ENCODE measurements at places on chromosomes 12 and 14.
A peak's percentile ranks its signal among the peaks of the same experiment; 100 is the strongest.

GRCh38 chr12:127552838-127553237, 714.1 kb upstream of the TMEM132C start:
- DNase-seq: no peak

DNA sequence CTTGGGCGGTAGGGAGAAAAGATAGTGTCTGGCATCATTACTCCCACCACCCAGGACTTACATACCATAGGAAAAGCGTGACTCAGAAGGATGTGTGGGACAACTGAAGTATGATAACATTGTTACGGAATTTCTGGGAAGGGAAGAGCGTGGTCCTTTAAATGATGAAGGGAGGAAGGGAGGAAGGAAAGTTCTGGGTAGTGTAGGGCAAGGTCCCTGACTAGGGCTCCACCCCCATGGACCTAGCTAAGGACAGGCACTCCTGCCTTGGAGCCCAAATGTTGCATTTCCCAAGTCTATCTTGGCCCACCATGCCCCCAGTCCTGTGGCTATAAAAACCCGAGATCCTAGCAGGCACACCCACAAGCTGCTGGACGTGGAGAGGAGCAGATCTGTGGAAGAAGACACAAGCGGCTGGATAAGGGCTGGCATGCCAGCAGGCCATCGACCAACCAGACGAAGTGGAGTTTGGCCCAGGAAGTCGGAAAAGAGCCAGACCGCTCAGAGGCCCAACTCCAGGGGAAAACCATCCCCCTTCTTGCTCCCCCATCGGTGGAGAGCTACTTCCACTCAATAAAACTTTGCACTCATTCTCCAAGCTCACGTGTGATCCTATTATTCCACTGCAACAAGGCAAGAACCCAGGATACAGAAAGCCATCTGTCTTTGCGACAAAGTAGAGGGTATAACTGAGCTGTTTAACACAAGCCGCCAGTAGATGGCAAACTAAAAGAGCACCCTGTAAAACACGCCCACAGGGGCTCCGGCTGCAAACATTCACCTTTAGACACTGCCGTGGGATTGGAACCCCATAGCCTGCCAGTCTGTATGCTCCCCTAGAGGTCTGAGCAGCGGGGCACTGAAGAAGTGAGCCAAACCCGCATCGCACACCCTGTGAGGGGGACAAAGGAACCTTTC, 23.0 kb upstream of the RAB21 start:
- no peak for DNase-seq

- peak; percentile 46 for DNase-seq
These were observed at the start of gene DHRS4 for GRCh38 chr14:23953464-23954278. Gene DHRS4, plus strand, starts transcription at chr14:23953770. Its CDS starts 19 bp downstream, at chr14:23953789.

DNA sequence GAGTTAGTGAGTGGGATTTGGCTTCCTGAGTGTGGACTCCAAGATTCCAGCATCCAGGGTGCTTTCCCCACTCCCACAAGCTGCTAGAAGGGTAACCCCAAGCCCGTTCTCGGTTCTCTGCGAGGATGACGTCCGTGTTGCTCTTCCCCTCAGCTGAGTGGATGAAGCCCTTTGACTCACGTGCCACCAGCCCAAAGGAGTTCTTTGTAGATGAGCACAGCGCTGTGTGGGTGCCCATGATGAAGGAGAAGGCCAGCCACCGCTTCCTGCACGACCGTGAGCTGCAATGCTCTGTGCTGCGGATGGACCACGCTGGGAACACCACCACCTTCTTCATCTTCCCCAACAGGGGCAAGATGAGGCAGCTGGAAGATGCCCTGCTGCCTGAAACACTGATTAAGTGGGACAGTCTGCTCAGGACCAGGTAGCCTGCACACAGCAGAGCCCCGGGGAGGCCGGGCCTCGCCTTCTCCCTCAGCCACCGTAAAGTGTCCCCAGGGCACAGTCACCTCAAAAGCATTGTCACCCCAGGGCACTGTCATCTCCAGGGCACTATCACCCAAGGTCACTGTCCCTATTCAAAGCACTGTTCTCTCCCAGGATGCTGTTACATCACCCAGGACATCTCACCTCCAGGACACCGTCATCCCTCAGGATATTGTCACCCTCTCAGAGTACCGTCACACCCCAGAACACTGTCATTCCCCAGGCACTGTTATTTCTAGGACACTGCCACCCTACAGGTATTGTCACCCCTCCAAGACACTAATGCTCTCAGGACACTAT, 31.3 kb downstream of the SERPINA3 start:
- no peak for DNase-seq

GRCh38 chr14:60051721-60052221, 40.0 kb upstream of the PCNX4 start:
- no peak for DNase-seq

DNA sequence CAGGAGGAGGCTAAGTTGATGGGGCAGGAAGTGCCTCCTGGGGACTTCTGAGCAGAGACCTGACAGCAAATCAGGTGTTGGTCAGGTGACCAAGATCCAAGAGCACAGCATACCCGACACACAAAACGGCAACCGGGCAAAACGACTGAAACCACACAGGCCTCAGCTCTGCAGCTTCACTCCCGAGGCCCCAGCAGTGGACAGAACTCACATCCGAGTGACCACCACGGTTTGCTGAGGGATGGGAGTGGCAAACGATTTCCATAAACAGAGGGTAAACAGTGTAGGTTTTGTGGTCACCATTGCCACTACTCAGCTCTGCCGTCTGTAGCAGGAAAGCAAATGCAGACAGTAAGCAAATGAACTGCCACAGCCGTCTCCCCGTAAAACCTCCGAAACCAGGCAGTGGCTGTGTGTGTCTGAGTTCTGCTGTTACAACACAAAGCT, 14.4 kb downstream of the CHFR start:
- DNase-seq: no peak

GRCh38 chr12:123126294-123127181, 24.4 kb downstream of the PITPNM2 start:
- DNase-seq: no peak

Data from LNCaP clone FGC (cell line).